Stimulated activated CD4-positive, alpha-beta T cell treated with anti-CD3 and anti-CD28 coated beads, Interleukin-1b, Interleukin-23, amount 100 ng/mL, for 1 hour (primary cell): ENCODE measurements at places on chromosomes 1 and 21.

DNA sequence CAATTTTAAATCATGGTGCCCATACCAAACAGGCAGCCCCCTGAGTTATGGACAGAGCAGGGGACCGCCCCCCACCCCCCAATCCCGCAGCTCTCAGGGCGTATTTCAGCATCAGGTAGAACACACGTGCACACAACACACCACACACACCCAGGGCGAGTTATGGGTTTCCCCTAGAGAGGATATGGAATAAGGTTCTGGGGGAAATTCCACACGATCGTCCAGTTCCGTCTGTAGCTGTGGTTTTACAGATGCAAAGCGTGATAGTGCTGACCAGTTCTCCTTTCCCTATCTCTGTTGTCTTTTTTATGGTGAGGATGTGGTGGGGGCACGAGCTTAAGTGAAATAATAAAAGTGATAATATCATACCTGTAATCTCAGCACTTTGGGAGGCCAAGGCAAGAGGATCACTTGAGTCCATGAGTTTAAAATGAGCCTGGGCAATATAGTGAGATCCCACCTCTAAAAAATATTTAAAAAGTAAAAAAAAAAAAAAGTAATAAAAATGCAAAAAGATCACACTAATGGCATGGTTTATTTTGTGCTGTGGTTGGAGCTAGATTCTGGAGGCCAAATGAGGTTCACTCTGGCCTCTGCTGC is 25.1 kb downstream of the C2CD2 start:
- no peak for DNase-seq

- no peak for DNase-seq
Observed at GRCh38 chr1:15218287-15219279, 28.4 kb upstream of the FHAD1 start.

DNA sequence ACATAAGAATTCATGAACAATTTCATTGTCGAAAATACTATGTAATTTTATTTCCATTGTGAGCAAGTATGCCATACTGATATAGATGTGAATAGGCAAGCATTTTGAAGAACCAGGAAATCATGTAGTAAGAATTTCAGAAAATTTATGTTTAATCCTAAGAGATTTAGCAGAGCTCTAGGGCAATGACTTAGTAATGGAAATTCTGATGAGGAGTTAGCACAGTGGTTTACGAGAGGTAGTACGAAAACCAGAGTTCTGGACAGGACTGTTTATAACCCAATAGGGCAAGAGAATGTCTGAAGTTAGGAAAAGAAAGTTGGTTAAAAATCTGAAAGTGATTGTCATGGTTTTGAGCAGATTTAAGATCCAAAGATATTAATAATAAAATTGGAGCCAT is 439.6 kb upstream of the DEPDC1 start:
- DNase-seq: no peak

GRCh38 chr1:23931491-23931880 is 18.3 kb upstream of the CNR2 start:
- DNase-seq: no peak

GRCh38 chr1:149927056-149927562 is 494 bp downstream of the SF3B4 start:
- DNase-seq: no peak

GRCh38 chr1:86942042-86942441 is 27.6 kb downstream of the HS2ST1 start:
- no peak for DNase-seq

DNA sequence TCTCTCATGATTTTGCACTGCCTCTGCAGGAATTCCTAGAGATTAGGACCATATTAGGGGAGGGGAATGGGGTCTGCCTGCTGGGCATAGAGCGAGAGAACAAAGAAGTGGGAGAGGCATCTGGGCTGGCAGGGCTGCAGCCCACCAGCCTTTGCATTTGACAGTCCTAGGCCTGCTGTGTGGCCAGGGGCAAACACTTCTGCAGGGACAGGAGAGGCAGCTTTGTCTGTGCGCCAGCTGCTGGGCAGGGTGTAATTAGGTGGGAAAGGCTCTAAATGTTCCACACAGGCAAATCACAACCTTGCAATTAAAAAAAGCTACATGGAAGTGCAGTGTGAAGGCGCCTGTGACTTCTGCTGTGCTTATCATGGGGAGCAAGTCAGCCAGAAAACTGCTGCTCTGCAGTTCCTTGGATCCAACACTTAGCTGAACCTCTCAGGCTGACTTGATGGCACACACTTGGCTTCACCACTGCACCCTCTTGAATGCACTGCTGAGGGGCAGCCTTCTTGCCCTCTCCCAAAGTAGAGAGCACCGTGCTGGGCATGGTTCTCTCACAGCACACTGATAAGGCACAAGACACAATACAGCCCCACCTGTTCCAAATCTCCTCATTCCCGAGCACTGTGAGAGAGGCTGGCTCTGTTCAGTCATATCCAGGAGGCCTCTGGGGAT is 73.6 kb upstream of the TLR5 start:
- no peak for DNase-seq

GRCh38 chr1:89978755-89979154 is 16.2 kb upstream of the ZNF326 start:
- no peak for DNase-seq

DNA sequence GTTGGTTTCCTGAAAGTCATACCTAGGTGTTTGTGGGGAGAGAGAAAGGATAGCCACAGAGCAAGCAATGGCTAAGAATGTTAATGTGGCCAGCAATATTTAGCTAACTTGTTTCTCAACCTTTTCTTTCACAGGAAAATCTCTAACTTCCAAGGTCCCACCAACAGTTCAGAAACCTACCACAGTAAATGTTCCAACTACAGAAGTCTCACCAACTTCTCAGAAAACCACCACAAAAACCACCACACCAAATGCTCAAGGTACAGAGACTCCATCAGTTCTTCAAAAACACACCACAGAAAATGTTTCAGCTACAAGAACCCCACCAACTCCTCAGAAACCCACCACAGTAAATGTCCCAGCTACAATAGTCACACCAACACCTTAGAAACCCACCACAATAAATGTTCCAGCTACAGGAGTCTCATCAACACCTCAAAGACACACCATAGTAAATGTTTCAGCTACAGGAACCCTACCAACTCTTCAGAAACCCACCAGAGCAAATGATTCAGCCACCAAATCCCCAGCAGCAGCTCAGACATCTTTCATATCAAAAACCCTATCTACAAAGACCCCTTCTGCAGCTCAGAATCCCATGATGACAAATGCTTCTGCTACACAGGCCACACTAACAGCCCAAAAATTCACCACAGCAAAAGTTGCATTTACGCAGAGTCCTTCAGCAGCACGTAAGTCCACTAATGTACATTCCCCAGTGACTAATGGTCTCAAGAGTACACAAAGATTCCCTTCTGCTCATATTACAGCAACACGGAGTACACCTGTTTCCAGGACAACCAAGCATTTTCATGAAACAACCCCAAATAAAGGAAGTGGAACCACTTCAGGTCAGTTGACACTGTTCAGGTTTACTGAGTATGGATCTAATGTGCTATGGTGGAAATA is 15.3 kb downstream of the CD55 start:
- DNase-seq: no peak

GRCh38 chr1:181949500-181949899 is 112.0 kb downstream of the ZNF648 start:
- DNase-seq: no peak

DNA sequence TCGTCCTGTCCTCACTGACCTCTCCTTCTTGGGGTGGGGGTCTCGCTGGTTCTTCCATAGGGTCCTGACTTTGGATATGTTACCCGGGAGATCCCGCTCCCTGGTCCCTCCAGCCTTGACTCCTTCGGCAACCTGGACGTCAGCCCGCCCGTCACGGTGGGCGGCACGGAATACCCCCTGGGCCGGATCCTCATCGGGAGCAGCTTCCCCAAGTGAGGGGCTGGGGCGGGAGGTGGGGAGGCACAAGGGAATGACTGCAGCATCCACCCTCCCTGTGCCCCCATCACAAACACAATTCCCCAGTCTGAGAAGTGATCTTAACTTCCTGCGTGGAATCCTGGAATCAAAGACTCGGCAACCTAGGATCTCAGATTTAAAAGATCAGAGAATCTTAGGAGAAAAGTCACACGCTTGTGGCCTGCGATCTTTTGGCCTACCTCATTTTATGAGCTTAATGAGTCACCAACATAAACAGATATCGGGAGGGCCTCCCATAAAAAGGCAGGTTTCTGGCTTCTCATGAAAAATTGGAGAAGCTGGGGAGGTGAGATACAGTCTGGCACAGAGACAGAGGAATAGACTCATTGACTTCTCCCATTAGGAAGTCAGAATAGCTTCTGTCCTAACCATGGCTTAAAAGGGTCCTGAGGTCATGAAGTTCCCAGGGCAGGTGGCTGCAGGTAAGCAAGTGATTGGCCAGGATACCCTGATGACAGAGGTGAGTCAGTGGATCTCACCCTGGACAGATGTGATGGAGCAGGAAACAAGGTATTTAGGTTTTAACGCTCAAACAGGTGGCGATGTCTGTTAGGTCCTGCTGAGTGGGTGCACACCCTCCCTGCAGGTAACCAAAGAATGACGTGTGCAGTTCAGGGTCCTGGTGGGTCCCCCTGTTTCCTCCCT is 15.9 kb upstream of the PADI3 start:
- no peak for DNase-seq

DNA sequence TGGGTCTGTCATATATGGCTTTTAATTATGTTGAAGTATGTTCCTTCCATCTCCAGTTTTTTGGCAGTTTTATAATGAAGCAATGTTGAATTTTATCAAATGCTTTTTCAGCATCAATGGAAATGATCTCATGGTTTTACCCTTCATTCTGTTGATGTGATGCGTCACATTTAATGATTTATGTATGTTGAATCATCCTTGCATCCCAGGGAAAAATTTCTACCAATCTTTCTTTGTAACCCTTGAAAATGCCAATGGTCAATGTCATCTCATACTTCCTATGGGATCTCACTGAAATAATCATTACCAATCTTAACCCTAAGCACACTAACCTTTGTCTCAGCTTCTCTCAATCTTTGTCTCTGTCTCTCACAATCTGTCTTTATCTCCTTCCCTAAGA is 1004.0 kb downstream of the KCNT2 start:
- DNase-seq: no peak

GRCh38 chr1:201214886-201215285 is 24.3 kb downstream of the IGFN1 start:
- no peak for DNase-seq

DNA sequence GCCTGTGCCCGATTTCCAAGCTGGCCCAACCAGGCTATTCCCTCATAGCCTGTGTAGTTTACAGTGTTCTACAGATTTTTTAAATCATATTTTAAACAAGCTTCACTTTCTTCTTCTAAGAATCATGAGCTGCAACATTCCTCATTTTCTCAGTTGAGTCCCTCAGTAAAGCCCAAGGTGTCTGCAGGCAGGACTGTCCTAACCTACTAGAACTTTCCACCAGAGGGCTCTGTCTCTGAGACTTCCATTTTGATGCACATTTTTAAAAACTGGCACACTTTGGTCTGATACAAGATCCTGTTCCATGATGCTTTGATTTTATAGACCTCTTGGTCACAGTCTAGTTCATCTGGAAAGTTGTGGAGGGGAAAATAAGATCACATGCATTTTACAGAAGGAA is 21.6 kb upstream of the SLAMF6 start:
- no peak for DNase-seq

- DNase-seq: no peak
Observed at GRCh38 chr1:245856944-245857531, 650.0 kb downstream of the SMYD3 start.

GRCh38 chr1:244678697-244679096 is 25.8 kb downstream of the DESI2 start:
- no peak for DNase-seq

- DNase-seq: no peak
Observed at GRCh38 chr1:162944974-162945674, 84.1 kb upstream of the CCDC190 start.

GRCh38 chr1:168452329-168452728 is 91.5 kb downstream of the XCL2 start:
- no peak for DNase-seq

GRCh38 chr1:63937461-63938022 is 163.7 kb downstream of the ROR1 start:
- no peak for DNase-seq

DNA sequence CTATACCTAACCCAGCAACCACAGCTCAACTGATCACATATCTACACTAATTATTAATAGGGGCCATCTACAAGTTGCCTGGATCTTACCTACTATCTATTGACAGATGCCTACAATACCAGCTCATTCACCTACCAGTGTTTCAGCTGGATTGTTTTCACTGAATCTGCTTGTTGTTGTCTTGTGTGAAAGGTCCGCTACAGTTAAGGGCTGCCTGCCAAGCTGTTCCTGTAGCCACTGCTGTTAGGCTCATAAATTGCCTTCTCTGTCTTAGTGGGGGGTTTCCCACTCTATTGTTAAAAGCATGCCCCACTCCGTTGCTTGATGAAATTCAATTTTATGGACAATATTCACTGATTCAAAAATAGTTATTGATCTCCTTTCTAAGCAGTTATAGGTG is 199.7 kb upstream of the TMPRSS15 start:
- no peak for DNase-seq

DNA sequence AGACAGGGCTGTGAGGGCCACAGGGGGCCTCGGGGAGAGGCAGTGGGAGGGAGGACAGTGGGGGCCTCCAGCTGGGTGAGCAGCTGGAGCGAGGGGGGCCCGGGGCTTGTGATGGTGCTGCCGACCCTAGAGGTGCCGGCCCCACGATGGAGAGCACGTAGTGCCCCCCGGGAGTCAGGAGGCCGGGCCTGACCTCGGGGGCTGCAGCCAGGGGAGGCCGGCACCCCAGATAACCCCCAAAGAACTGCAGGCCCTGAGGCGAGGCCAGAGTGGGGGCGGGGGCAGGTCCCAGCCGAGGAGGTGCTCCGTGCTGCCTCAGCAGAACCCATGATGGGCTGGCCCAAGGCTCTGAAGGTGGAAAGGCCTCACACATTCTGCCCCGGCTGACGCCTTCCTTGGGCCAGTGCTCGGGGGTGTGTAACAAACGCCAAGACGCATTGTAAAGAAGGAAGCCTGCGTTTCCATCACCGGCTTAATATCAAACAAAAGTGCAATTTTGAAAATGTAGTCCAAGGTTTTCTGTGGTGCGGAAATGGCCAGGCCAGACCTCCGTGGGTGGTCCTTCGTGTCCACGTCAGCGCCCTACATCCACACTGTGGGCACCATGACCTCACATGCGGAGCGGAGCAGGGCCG is 55.2 kb downstream of the COL6A1 start:
- no peak for DNase-seq

DNA sequence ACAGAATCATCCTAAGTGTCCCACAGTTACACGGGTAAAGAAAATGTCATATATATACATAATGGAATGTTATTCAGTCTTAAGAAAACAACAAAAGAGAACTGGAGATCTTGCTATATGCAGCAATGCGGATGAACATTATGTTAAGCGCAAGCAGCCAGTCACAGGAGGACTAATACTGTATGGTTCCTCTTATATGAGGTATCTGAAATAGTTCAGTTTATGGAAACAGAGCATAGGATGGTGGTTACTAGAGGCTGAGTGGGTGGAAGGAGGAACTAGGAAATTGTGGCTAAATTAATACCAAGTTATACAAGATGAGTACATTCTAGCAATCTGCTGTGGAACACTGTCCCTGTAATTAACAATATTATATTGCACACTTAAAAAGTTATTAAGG is 834.3 kb downstream of the KCNT2 start:
- DNase-seq: no peak

- no peak for DNase-seq
Observed at GRCh38 chr1:185033686-185034085, 11.7 kb upstream of the RNF2 start.

GRCh38 chr1:222552882-222553281 is 5.0 kb upstream of the HHIPL2 start:
- no peak for DNase-seq
